ENCODE measurements at places on chromosomes 13 and 19.

- DNase-seq: no peak
Observed at GRCh38 chr13:110136660-110137585, 170.0 kb downstream of the COL4A1 start.

GRCh38 chr13:89783221-89783755, 1564.2 kb upstream of the MIR17HG start:
- no peak for DNase-seq

- DNase-seq: peak; percentile 96
Observed at GRCh38 chr19:11597202-11598102, at the start of gene ZNF627. Gene ZNF627, plus strand, starts transcription at chr19:11597483. Its CDS starts 145 bp downstream, at chr19:11597628.

DNA sequence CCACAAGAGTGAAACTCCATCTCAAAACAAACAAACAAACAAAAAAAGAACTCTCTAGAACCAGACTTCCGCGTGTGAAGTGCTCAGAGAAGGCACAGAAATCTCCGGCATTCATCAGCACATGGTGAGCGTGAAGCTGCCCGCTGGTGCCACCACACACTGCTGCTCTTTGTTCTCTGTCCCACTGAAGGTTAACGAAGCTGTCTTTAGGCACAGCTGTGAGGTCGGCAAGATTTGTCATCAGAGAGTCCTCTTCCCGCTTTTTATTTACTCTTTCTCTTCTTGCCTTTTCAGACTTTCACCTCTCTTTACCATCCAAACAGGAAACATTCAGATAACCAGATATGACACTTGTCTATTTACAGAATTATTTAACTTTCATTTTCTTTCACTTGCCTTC, 115.2 kb upstream of the ARGLU1 start:
- no peak for DNase-seq

- no peak for DNase-seq
Observed at GRCh38 chr13:82501834-82502233, 1380.4 kb downstream of the SLITRK1 start.

DNA sequence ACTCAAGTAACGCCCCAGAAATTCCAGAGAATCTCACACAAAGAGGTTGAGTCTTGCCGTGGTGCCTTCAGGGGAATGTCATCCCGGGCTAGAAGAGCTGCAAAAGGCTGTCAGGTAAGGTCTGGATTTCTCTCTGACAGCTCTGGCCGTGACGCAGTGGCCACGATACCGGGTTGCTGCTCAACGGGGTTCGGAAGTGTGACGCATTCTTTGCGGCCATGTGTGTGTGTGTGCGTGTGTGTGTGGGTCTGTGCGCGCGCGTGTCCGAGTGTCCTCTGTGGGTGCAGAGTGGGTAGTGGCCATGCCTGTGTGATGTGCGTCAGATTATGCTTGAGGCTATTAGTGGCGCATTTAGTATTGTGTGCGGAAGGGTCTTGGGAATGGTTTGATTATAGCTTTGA, 306 bp downstream of the ZNF540 start:
- DNase-seq: peak; percentile 29

GRCh38 chr13:33025220-33025744, 9.1 kb downstream of the KL start:
- no peak for DNase-seq

DNA sequence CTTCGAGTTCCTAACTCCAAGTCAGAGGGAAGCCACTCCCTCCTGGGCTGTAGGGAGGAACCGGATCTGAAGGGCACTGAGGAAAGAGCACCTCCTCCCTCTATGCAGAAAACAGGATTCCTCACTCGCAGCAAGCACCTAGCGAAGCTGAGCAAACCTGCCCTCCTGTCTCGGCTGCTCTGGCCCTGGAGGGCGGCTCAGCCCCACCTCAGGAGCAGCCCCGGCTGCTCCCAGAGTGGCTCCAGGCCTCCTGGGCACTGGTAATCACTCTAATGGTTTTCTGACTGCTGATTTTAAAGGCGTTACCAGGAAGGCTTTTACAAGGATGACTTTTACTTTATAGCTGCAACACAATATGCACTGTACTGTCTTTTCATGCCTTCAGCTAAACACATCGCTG, 312.5 kb downstream of the TEX29 start:
- no peak for DNase-seq
